ENCODE measurements at places on chromosomes 4 and X. TPM values are rescaled to one million over a fixed set of nuclear protein-coding genes. Genes with fewer than 3 reads are reported as not detected.

GPR82 gene
- 0.12 TPM for total RNA-seq

HS3ST1 gene
- total RNA-seq: 0.15 TPM

CXorf49 gene
- not detected for total RNA-seq

FGFR3 gene
- 0.39 TPM for total RNA-seq

FUNDC1 gene
- total RNA-seq: 8.5 TPM

GPR78 gene
- total RNA-seq: not detected

FDCSP gene
- total RNA-seq: not detected

GLOD5 gene
- not detected for total RNA-seq

RTL5 gene
- 0.07 TPM for total RNA-seq

ADGRG2 gene
- total RNA-seq: not detected

VSIG1 gene
- 3.0 TPM for total RNA-seq

SCML1 gene
- total RNA-seq: 0.93 TPM

TMSB15C gene
- 4.6 TPM for total RNA-seq

KLHL4 gene
- 0.12 TPM for total RNA-seq

Measured in T-helper 1 cell treated with Interleukin-12 subunit alpha and Interleukin-12 subunit beta and Interleukin-4 antibody, amounts not matched to agents 30 ng/mL and 1 ng/mL, for 36 hours (primary cell).